Stimulated activated CD4-positive, alpha-beta T cell treated with anti-CD3 and anti-CD28 coated beads, Interleukin-1b, Interleukin-23, amount 100 ng/mL, for 1 hour (primary cell): ENCODE measurements at places on chromosomes 5 and 9.

DNA sequence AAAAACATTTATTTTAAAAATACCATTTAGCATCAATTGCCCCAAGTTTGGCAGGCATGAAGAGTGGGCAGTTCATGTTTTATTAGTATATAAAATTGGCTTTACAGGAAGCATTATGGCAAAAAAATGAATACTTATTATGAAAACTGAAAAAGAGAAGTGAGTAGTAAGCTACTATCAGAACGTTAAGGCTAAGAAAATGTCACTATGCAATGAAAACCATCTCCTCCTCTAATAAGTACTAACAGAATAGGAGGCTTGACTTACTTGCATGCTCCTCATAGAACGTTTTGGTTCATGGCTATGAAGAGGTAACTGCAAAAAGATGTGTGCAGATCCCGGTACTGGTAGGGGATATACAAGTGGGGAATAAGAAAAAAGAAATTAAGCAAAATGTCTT is 23.6 kb downstream of the TICAM2 start:
- DNase-seq, result no peak

- no peak for DNase-seq
Measured at GRCh38 chr5:66249920-66250319, 105.8 kb downstream of the SREK1 start.

DNA sequence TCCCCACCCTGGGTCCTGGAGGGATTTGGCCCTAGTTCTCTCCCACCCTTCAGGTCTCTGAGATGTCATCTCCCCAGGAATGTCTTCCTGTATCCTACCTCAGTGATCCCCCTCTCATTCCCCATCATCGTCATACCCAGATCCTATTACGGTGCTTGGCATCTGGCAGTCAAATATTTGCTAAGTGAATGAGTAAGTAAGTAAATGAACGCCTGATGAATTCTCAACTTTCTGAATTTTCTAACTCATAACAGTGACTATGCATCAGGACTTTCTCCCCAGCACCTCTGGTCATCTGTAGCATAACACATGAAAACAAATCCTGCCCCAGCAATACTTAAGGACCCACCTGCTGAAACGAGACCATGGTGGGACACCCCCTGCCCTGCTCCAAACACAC is 244.2 kb downstream of the EBF1 start:
- no peak for DNase-seq

GRCh38 chr5:40682154-40683017 is 2.7 kb downstream of the PTGER4 start:
- DNase-seq, result no peak

GRCh38 chr5:132746592-132746953 is 653 bp upstream of the CCNI2 start:
- no peak for DNase-seq

DNA sequence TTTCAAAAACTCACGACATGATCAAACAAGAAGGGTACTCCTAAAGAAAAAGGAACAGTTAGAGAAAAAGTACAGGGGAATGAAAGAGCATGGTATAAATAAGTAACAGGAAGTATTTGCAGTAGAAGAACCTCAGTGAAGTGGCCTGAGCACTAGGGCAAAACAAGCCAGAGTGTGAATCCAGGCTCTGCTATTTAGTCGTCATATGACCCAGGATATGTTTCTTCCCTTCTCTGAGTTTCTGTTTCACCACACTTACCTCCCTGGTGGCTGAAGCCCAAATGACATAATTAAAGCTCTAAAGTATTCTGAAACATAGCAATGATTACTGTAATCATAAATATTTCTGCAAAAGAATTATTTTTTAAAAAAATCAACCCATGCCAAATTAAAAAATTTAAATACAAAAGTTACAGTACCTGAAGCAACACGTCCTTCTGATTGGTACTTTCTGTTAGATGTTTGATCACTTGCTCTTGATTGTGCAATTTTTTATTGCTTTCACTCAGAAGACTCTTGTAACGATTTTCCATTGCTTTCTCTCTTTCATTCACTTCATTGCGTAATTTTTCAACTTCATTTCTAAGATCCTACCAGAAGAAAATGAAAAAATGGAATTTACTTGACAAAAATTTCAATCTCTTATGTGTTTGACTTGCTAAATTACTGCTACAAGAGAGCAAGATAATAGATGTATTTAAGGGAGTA is 88.9 kb downstream of the CDK5RAP2 start:
- no peak for DNase-seq

DNA sequence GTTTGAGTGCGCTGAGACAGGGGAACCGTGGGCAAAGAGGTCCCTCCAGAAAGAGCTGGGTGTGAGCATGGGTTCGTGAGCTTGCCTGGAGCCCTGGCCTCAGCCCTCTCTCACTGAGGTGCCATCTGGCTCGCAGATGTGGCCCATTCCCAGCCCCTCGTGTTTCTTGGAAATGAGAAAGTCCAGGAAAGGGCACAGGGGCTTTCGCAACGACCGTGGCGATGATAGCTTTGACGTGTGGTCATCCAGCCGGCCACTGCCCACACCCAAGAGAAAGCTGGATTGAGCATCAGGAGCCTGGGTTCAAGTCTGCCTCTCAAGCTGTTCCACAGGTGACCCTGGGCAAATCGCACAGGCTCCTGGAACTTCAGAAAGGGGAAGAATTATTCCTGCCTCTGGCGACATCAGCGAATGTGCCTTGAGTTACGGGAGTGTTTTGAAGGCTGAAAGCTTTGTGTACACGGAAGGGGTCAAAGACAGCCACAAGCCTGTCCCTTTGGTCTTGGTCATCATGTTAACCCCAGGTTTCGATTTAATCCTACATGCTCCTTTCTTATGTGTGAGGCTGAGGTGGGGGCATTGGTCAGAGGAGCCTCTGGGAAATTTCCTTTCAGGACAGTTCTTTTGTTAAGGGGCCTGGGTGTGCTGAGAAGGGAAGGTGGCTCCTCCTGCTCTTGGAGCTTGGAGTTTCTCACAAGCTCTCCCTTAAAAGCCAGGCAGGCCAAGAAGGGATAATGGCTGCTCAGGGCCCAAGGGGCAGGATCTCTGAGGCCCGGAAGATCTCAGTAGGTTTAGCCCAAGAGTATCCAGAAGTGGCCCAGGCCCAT is 41.7 kb upstream of the IL17B start:
- DNase-seq, result no peak

GRCh38 chr9:69673311-69673640 is 1.1 kb upstream of the APBA1 start:
- no peak for DNase-seq

- no peak for DNase-seq
Measured at GRCh38 chr5:3709068-3709716, 113.6 kb downstream of the IRX1 start.

GRCh38 chr5:5676218-5676617 is 253.7 kb downstream of the ICE1 start:
- DNase-seq, result no peak

- no peak for DNase-seq
Measured at GRCh38 chr9:94782355-94783101, 56.0 kb downstream of the AOPEP start.

GRCh38 chr5:138819081-138819480 is 56.1 kb downstream of the LRRTM2 start:
- DNase-seq, result no peak

DNA sequence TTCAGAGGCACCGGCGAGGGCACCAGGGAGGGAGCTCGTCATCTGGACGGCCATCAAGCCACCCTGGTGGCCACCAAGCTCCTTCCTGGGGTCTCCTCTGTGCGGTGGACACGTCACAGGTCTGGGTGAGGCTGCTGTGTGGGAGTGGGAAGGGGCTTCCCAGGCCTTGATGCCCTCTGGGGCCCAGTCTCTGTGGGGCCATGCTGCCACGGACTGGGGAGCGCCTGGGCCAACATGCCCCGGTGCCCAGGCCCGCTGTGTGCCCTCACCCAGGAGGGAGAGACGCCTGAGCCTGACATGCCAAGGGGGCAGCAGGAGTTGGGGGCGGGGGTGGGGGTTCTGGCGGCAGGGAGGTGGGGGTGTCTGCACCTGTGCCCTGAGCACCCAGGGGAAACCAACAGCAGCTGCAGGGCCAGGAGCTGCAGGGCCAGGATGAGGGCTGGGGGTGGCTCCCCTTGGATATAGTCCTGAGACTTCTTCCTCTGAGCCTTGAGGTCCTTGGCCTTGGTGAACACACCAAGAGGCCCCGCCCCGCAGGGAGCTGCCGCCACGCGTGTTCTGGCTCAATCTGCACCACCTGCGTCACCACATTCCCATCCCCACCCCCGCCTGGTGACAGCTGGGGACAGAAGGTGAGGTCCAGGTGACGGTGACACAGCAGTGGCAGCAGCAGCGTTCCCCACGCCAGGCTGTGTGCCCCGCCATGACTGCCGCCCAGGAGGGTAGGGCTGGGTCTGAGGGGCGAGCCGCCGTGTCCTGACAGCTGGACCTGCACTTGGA is 15.3 kb upstream of the SEC16A start:
- DNase-seq, result no peak

- no peak for DNase-seq
Measured at GRCh38 chr9:104885818-104886709, 41.9 kb downstream of the ABCA1 start.

- DNase-seq, result no peak
Measured at GRCh38 chr5:124059200-124059599, 547.2 kb downstream of the CSNK1G3 start.

DNA sequence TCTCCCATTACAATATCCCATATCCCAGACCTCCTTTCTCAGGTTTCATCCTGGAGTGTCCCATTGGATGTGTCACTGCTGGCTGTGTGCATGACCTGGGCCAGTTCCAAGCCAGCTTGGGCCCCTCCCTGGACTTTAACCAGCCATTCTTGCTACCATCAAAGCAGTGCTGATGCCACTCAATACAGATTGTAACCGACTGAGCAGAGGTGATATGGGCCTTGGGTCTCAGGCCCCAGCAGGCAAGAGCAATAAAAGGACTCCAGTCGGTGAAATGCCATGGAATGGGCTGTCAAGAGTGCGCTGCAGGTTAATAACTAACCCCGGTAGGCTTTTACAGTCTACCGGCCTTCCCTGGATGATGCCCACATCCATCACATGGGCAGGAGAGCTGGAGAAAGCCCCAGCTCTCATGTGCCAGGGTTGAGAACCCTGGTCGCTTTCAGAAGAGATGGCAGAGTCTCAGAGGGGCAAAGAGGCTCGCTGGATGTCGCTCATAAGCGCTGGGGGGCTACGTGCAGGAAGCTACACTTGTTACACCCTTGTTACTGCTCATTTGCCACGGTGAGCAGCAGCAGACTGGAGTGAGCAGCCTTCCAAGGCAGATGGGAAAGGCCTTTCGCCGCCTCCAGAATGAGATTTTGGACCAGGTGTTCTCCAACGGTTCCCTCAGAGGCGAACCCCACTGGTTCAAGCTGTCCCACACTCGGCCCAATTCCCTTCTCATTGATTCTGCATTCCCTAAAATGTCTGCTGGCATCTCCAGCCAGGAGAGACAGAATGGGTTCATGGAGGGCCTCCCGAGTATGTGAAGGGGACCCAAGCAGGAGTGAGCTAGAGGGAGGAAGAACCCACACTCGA is 13.2 kb downstream of the EPB41L4B start:
- DNase-seq, result no peak

DNA sequence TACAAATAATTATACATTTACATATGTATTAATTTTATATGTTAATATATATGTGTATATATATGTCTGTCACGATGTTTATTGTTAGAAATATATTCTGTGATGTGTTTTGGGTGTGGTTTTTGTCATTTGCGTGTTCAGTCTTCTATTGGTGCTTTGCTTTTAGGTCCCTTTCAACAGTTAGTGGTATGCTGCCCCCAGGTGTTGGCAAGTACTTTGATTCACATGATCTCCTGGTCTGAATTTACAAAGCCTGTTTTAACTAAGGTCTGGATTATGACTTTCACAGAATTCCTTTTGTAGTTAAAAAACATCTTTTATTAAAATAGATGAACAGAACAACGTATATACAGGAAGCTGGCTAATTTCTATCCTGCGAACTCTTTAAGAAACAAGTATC is 271.5 kb downstream of the CCDC171 start:
- DNase-seq, result no peak

GRCh38 chr9:7192266-7192665 is 434.5 kb downstream of the KDM4C start:
- no peak for DNase-seq

DNA sequence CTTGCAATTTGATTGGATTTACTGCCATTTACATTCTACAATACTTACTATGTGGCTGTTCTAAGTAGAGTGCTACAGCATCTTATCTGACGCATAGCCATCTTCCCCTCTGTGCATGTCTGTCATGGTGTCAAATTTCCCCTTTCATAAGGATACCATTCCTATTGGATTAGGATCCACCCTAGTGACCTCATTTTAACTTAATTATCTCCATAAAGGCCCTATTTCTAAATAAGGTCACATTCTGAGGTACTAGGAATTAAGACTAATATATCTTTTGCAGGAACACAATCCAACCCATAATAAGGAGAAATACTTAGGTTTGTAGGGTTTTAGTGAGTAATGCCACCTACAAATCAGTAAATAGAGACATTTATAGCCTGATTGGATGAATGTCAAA is 268.0 kb downstream of the ADAMTSL1 start:
- no peak for DNase-seq

DNA sequence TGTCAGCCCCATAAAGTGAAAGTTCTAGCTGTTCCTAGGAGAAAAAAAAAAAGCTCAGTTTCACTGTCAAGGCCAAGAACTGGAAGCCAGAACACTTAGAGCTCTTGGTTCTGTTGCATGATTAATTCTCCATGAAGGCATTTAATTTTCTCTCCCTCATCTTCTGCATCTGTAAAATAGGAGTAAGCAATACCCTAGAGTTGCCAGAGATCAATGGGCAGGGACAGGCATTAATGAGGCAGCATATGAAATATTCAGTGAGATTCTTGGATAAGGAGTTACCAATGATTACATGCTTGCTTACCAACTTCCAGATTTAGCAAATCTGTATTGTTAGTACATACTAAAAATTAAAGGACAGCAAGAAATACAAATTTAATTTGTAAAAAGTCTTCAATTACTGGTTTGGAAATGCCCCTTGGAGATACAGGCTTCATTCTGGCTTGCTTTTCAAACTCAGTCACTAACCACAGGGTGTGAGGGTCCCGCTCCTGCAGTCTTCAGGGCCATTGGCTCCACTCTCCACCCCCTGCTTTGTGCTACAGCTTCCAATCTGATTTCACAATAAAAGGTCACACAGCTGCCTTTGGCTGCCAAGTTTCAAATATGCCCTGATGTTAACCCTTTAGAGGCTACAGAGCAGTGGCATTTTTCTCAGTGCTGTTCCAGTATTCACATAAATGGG is 624.6 kb downstream of the BNC2 start:
- DNase-seq, result no peak

DNA sequence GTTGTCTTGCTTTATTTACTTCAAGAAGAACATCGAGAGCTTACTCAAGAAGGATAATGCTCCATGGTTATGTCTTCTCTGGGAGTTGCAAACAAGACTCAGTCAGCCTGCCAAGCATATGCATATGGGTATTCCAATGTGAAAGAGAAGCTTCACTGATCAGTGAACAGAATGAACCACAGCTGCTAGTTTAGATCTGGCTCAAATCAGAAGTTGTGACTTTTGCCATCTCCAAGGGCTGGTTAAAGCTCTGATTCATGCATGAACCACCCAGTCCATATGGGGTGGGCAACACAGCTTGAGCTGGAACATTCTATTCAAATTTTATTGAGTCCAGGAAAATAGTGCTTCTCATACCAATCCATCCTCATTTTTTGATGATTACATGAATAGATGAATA is 50.0 kb downstream of the ATPSCKMT start:
- no peak for DNase-seq

- no peak for DNase-seq
Measured at GRCh38 chr9:470552-471194, 256.0 kb downstream of the DOCK8 start.

GRCh38 chr9:123319541-123320339 is 36.3 kb upstream of the CRB2 start:
- DNase-seq, result no peak
